Cerebellar nuclear complex (tissue), 1 donor: ENCODE measurements at places on chromosomes 2 and 18.

- no peak for DNase-seq
These were observed 3.0 kb upstream of the CNGA3 start for GRCh38 chr2:98343285-98343684.

DNA sequence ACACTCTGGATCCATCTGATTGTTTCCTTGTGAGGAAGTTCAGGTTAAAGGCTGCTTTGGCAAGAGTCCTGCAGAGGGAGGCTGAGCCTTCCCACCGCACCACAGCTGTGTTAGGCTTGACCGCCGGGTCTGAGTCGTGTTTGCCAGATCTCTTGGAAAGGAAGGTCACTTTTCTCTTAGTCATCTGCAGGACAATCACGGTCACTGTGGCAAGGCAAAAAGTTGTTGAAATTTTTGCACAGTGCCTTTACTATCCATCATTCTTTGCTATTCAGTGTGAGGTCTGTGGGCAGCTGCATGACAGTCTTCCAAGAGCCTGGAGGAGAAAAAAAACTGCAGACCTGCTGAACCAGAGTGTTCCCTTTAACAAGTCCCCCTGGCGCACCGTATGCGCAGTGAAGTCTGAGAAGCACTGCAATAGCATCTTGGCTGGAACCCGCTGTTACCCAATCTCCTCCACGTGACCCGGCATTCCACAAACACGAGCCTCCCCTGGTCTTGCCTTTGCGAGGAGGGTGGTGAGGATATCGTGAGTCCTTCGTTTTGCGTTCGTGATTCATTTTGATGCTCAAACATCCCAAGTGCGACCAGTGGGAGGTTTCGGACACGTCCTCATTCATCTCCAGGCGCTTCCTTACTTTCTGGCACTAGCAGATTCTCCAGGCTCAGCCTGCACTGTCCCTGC is 23.0 kb downstream of the BIN1 start:
- no peak for DNase-seq

DNA sequence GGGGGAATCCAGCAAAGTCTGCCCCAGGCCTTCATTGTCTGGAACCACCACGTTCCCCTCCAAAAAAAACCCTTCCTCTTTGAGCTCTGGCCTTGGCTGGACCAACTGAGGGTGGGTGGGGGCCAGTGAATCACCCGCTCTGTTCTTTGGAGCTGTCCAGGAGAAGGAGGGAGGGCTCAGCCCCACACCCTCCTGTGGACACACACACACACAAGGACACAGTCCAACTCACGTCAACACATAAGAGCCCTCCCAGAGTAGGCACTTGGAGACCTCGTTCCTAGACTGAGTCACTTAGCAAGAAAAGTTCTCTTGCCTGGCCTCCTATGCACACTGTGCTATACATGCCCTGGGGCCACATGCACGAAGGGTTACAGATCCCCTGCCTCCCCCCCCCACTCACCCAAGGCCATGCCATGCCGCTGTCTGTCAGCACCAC is 1.2 kb upstream of the TNS1 start:
- no peak for DNase-seq

- no peak for DNase-seq
These were observed 389.8 kb downstream of the FIGN start for GRCh38 chr2:163345795-163346573.

DNA sequence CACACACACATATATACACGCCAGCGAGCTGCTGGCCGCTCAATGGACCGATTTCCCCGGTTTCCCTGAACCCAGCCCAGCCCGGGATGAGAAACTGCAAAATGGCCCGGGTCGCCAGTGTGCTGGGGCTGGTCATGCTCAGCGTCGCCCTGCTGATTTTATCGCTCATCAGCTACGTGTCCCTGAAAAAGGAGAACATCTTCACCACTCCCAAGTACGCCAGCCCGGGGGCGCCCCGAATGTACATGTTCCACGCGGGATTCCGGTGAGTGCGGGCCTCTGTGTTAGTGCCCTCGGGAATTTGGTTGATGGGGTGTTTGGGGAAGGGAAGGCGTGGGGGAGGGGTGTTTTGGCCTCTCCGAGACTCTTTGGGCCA is 392 bp downstream of the ST8SIA3 start:
- no peak for DNase-seq

GRCh38 chr18:67400502-67401117 is 115.9 kb downstream of the DSEL start:
- no peak for DNase-seq

GRCh38 chr2:180219491-180219890 is 212.4 kb upstream of the CWC22 start:
- no peak for DNase-seq
